Kidney tubule cell (primary cell): ENCODE measurements at places on chromosomes 2 and 18.

- DNase-seq: no peak
Observed at GRCh38 chr18:5282770-5283169, 12.8 kb downstream of the ZBTB14 start.

- peak; percentile 93 for DNase-seq
Observed at GRCh38 chr2:28681158-28681571, 70.5 kb upstream of the PPP1CB start.

DNA sequence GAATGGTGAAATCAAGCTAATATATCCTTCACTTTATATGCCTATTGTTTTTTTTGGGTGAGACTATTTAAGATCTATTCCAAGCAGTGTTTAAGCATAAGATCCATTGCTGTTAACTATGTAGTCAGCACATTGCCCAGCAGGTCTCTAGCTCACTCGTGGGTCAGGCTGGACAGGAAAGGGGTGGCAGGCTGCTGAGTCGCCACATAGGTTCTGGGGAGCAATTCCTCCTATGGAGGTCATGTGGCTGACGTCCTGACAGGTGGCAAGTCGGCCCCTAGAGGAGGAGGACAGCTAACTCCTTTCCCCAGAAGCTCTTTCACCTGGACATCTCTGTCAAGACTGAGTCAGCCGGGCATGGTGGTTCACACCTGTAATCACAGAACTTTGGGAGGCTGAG is 13.9 kb upstream of the RAB31 start:
- DNase-seq: no peak

DNA sequence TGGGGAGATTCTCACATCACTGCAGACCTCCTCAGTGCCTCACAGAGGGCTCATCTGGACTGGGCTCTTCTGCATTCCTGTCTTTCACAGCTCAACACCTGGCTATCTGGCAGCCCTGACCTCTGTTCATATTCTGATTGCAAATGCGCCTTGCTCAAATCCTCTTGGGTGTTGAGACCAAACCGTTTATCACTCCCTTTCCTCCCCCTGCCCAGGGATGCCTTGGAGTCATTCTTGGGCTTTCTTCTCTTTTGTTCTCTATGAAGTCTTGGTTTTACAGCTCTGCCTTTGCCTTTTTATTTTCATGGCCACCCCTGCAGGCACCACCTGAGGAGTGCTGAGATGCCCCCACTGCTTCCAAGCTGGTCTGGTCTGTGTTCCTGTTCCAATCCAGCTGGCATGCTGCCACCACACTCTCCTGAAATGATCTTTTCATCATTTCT is 26.3 kb downstream of the TUBB6 start:
- DNase-seq: no peak

- peak; percentile 69 for DNase-seq
Observed at GRCh38 chr2:187842978-187843847, 289.0 kb upstream of the TFPI start.

DNA sequence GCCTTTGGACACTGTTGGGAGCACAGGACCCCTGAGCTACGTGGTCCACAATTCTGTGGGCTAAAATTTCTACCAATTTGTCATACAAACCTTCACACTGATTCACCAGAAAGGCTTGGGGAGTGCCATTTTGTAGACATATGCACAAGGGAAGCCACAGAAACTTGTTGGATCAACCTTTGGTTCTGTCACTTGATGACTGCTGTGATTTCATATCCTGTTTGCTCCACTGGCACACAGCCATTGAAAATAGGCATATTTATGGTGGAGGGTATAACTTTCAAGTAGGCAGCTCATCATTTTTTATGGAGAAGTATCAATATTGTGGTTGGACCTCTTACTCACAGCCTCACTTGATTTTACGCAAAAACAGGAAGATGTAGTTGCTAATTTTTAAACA is 10.5 kb downstream of the NAPG start:
- peak; percentile 43 for DNase-seq

GRCh38 chr2:144516981-144517865 is 2.7 kb downstream of the ZEB2 start:
- peak; percentile 93 for DNase-seq

DNA sequence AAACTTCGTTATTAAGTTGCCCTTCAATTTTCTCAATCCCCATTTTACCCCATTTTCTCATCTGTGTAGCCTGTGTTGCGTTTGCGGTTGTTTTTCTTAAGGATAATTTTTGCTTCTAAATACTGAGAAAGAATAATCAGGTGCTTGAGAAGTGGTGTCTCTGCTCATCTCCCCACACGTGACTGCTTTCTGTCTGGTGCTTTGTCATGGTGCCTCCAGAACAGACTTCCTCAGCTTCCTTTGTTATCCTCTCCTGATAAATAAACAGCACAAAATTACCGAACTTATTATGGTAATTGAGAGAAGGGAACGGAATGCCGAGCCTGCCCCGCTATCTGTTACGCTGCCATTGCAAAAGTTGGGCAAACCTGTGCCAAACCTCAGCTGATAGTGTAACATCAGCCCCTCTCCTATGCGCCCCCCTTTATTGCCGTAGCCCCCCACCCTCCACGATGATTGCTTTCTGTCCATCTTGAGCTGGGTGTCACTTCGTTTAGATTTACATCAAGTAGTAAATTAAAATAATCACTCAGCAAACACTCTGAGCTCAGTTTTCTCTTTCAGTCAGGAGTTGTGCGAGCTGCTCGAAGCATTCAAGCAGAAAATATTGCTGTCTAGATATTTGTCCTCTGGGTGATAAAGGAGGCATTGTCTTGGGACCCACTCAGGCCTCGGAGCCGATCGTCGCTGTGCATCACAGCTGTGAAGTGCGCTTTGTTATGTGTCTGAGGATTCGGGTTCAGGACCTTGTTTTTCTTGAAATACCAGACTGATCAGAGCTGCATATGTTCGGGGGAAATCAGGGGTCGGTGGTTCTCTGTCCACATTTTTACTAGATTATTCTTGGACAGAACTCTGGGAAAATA is 1008.5 kb upstream of the FANCL start:
- DNase-seq: peak; percentile 30

DNA sequence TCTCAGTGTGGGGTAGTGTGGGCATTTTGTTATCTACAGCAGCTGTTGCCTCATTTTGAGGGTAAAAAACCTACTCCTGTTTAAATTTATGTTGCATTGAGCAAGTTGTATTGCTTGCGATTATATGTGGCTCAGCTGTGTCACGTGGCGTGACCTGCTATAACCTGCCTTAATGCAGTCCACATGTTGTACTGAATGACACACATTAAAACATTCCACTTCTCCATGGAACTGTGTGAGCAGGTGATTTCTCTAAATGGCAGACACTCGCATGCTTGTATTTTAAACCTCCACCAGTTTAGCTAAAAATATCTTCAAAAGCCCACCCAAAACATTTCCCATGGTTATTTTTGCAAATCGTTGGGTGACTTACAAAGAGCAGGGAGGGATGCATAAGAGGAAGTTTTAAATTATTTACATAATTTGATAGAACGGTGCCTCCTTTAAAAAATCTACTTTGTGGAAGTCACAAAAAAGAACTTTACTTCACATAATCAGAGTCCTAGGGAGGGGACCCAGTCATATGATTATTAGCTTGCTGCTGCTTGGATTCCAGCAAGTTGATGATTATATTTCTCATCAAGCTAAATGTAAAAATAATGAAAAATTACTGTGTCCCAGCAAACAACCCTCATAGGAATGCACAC is 163.3 kb upstream of the ZEB2 start:
- DNase-seq: no peak
